Right atrium auricular region (tissue), 2 donors: ENCODE measurements at places on chromosomes 7 and 10. TPM values are rescaled to one million over a fixed set of nuclear protein-coding genes. Genes with fewer than 3 reads are reported as not detected.

BET1 gene
- total RNA-seq = 14.1 TPM

SYCE1 gene
- 1.1 TPM for total RNA-seq

GRCh38 chr10:62214364-62214874, 54.2 kb downstream of the RTKN2 start:
- DNase-seq = no peak

DNA sequence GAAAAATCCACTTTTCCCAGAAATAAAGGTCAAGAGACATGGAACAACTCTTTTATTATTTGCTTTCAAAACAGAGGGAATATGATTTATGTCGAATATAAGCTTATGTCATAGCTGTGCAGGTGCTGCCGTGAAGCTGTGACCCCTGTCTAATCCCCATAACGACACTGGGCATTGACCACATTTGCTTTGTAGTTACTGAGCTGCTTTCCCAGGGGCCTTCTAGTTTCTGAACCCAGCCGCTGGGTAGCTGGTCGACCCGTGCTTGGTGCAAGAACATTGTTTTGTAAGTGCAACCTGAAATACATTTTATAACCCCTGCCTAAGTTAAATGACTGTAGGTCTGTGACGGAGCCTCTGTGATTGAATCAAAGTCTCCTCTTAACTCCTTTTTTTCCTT, 144.9 kb upstream of the HDAC9 start:
- DNase-seq = no peak

- DNase-seq = no peak
Measured at GRCh38 chr10:95716466-95716865, 22.7 kb upstream of the TCTN3 start.

GRCh38 chr10:60176925-60177324, 212.8 kb downstream of the ANK3 start:
- DNase-seq = no peak

DNA sequence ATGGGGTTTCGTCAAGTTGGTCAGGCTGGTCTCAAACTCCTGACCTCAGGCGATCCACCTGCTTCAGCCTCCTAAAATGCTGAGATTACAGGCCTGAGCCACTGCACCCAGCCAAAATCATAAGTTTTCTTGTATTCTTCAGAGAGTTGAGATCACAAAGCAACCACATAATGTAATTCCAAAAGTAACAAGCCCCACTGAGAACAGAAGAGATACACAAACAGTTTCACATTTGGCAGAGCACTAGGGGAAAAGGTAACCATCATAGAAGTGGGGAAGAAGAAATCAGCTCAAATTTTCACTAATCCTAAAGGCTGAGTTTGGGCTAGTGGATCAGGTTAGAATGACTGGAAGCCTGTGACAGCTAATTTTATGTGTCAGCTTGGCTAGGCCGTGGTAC, 5.4 kb upstream of the CEP41 start:
- no peak for DNase-seq
